ENCODE measurements at places on chromosomes 2 and 18.

DNA sequence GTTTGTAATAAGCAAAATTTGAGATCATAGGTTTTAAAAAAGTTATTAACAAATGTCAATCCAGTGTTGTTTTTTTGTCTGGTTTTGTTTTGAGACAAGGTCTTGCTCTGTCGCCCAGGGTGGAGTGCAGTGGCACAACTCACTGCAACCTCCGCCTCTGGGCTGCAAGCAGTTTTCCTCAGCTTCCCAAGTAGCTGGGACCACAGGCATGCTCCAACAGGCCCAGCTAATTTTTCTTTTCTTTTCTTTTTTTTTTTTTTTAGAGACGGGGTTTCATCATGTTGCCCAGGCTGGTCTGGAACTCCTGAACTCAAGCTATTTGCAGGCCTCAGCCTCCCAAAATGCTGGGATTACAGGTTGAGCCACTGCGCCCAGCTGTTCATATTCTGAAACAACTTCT lies 31.3 kb downstream of the GALNT3 start:
- no peak for DNase-seq

- no peak for DNase-seq
Observed at GRCh38 chr2:39712953-39713352, 47.2 kb downstream of the TMEM178A start.

GRCh38 chr2:15040429-15041084 lies 408.0 kb downstream of the LRATD1 start:
- DNase-seq: no peak

DNA sequence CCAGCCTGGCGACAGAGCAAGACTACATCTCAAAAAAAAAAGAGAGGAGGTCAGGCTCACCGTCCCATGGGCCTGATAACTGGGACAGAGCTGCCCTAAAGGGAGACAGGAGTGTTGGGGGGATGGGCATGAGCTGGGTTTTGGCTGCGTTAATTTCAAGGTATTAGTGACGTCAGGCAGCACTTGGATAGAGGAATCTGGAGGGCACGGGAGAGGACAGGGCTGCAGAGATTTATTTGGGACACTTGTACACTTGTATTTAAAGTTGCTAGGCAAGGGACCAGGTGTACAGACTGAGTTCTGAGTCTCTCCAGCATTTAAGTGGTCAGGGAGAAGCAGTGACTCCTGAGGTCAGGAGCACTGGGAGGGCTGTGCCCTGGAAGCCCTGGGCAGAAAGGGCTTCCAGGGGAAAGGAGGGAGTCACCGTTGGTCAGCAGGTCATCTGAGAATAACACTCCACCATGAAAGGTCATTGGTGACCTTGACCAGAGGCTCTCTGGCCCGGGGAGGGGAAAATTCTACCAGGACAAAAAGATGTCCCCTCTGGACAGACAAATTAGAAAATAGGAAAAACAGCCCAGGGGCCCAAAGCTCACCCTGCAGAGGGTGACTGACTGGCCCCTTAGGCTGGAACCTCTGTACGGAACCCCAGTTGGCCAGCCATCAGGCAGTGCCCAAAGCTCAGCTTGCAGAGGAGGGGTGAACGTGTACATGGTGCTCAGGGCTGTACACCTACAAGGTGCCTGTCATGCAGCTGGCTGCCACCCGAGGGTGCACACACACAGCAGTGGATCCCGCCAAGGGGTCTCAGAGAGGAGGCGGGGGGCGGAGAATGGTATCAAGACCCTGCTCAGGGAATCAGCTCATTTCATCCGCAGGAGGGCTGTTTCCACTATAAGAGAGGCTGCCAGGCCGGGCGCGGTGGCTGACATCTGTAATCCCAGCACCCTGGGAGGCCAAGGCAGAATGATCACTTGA lies 23.0 kb upstream of the CNNM3 start:
- no peak for DNase-seq

- no peak for DNase-seq
Observed at GRCh38 chr2:201994973-201995638, 38.5 kb upstream of the FZD7 start.

- DNase-seq: no peak
Observed at GRCh38 chr2:56130463-56131070, 53.2 kb upstream of the CCDC85A start.

DNA sequence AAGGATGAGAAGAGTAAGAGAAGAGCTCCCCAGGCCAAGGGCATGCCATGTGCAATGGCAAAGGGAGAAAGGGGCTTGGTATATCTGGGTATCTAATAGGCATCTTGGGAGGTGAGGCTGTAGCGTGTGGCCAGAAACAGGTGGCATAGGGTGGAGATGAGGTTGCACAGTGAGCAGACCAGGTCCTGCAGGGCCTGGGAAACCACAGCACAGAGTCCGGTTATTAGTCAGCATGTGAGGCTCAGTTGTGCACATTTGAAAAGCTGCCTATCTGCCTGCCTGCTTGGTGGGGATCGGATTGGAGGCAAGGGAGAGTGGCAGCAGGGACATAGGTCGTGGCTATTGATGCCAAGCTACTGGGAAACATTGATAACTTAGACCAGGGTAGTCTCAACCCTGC lies 190.6 kb downstream of the TPGS2 start:
- DNase-seq: no peak
